Right atrium auricular region (tissue), 2 donors: ENCODE measurements at places on chromosomes 3 and 15. TPM values are rescaled to one million over a fixed set of nuclear protein-coding genes. Genes with fewer than 3 reads are reported as not detected.

The SH2D7 gene
- total RNA-seq = not detected

DNA sequence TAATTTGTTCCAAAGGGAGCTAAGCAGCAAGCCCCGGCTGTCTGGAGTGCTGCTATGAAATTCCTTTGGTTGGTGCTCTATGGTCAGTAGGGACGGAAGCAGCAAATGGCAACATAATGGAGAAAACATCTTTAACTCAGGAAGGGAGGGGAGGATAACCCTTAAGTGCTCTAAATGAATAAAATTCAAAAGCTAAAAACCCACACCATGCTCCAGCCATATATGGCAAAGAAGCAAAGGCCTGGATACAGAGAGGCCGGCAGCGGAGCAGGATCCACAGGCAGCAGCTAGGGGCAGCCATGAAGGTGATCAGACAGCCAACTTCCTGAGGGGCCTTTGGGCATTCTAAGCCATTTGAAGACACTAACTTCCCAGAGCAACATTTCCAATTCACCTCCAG, 38.9 kb downstream of the IL17RD start:
- no peak for DNase-seq

DNA sequence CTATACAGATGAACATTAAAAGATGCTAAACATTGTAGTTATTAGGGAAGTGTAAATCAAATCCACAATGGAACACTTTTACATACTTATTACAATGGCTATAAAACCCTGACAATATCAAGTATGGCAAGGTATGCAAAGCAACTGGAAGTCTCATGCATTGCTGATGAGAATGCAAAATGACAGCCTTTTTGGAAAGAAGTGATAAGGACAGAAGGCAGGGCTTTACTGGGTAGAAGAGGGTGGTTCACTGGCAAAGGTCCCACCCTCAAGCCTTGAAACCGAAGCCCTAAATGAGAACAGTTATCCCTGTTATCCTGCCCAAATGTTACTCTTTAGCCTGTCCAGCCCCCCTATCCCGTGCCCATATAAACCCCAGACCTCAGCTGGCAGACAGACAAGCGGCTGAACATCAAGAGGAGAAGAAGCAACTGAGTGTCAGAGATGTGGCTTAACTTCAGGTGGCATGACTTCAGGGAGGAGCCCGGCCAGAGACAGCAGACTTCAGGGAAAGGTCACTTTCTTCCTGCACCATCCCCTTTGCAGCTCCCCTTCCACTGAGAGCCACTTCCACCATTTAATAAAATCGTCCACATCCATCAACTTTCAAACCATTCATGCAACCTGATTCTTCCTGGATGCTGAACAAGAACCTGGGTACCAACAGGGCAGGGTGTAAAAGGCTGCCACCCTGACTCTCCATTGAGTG, 732 bp upstream of the GCSAM start:
- no peak for DNase-seq

DNA sequence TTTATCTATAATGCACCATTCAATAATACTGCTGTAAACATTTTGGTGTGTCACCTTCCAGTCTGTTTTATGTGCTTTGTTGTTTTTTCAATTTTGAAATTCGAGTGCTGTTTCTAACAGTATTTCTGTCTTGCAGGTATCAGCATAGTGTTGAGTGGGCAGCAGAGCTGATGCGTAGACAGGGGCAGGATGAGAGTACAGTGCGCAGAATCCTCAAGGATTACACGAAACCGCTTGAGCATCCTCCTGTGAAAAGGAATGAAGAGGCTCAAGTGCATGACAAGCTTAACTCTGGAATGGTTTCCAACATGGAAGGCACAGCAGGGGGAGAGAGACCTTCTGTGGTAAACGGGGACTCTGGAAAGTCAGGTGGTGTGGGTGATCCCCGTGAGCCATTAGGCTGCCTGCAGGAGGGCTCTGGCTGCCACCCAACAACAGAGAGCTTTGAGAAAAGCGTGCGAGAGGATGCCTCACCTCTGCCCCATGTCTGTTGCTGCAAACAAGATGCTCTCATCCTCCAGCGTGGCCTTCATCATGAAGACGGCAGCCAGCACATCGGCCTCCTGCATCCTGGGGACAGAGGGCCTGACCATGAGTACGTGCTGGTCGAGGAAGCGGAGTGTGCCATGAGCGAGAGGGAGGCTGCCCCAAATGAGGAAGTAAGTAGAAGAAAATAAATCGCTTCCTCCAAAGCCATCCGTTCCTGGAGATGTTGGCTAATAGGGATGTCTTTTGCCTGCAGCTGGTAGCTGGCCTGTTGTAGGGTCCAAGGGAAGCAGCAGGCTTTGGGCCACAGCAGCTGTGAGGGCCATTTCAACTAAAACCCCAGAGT, 19.1 kb downstream of the TSEN2 start:
- no peak for DNase-seq

The GOLGA8T gene
- total RNA-seq = 0.44 TPM

The CYP1A2 gene
- not detected for total RNA-seq

- no peak for DNase-seq
Measured at GRCh38 chr3:10505050-10505790, at the start of gene ATP2B2. Gene ATP2B2, minus strand, starts transcription at chr3:10505586. Its CDS starts 56,043 bp downstream, at chr3:10449543.

The WDR49 gene
- 5.5 TPM for total RNA-seq

The ENTPD3 gene
- total RNA-seq = 0.59 TPM

DNA sequence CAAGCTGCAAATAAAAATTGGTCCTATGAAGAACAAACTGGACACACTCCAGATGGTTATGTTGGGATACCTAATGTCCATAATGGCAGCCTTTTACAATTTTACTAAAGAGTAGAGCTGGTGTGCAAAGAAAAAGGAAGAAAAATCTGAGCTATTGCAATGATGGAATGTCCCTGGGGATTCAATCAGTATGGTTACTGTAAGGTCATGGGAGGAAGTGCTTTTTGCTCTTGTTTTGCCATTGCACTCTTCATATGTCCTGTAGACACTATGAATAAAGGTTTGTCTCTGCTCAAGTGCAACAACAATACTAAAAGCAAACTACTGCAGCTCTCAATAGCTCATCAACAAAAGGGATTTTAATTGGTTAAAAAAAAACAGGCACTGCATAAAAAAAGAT, 5.4 kb downstream of the PFN2 start:
- DNase-seq = no peak

- DNase-seq = no peak
Measured at GRCh38 chr3:134885877-134886621, 91.0 kb downstream of the EPHB1 start.

- DNase-seq = no peak
Measured at GRCh38 chr3:61574854-61575253, 13.5 kb downstream of the PTPRG start.

GRCh38 chr3:183540501-183541234, 14.8 kb downstream of the KLHL6 start:
- DNase-seq = no peak

- no peak for DNase-seq
Measured at GRCh38 chr3:60630953-60631352, 620.3 kb downstream of the FHIT start.

- DNase-seq = no peak
Measured at GRCh38 chr3:81910244-81910852, 148.9 kb upstream of the GBE1 start.

The IL16 gene
- 3.9 TPM for total RNA-seq

- DNase-seq = no peak
Measured at GRCh38 chr3:170226426-170226960, 4.3 kb downstream of the PRKCI start.

The ROPN1 gene
- total RNA-seq = not detected

The PRR20G gene
- not detected for total RNA-seq

DNA sequence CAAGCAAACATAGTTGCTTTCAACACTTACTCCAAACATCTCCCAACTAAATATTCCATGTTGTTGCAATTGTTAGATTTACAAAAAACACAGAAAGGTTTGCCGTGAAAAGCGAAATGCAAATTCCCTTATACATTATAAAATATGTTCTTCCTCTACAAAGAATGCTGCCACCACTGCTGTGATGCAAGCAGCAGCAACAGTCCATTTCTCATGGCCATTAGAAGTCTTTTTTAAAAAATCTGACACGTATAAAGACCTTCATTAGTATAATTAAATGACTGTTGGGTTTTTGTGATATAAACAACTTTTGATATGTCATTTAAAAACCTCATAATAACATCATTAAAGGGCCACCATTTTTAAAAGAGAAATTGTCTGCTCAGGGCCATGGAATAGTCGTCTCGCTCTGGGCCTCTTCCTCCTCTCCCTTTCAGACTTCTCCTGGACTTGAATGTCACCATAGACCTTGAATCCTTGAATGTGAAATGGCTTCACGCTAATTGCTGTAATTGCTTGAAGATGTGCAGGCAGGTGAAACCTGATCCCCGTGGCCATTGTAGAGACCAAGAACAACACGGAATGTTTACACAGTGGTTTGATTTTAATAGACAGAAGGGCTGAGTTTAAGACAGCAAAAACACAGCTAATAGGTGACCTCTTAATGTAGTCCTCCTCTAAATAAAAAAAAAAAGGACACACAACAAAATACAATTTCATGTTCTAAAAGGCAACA, 450.4 kb downstream of the FOXP1 start:
- no peak for DNase-seq
